Temporal lobe (tissue), 4 donors: ENCODE measurements at places on chromosomes 5 and 9. TPM values are rescaled to one million over a fixed set of nuclear protein-coding genes. Genes with fewer than 3 reads are reported as not detected.

SYK gene
- 1.2 TPM for total RNA-seq

CD14 gene
- 4.4 TPM for total RNA-seq

PCDHB12 gene
- 15.0 TPM for total RNA-seq

SPATA6L gene
- 9.1 TPM for total RNA-seq

SPATA31C1 gene
- total RNA-seq: not detected

HRH2 gene
- total RNA-seq: 3.0 TPM

RIGI gene
- total RNA-seq: 3.9 TPM

RECK gene
- 8.6 TPM for total RNA-seq

HRCT1 gene
- not detected for total RNA-seq

LOX gene
- 5.9 TPM for total RNA-seq

FBP1 gene
- not detected for total RNA-seq

PCDHB13 gene
- total RNA-seq: 10.6 TPM

CNTNAP3 gene
- total RNA-seq: 33.7 TPM

PFDN1 gene
- 45.5 TPM for total RNA-seq

BARHL1 gene
- total RNA-seq: not detected

TMEM215 gene
- 0.25 TPM for total RNA-seq

CCT5 gene
- 172 TPM for total RNA-seq

NOXA1 gene
- total RNA-seq: 2.0 TPM

ERCC6L2 gene
- 112 TPM for total RNA-seq

SLC6A19 gene
- total RNA-seq: under 0.01 TPM

IL7R gene
- total RNA-seq: 0.98 TPM

RNF14 gene
- total RNA-seq: 41.8 TPM

CCDC192 gene
- 0.25 TPM for total RNA-seq

PCDHGA11 gene
- 19.7 TPM for total RNA-seq

PCDHA12 gene
- 8.6 TPM for total RNA-seq

LRRC19 gene
- under 0.01 TPM for total RNA-seq

ADAMTS13 gene
- total RNA-seq: 2.2 TPM
